ENCODE measurements at places on chromosomes 7 and 10. TPM values are rescaled to one million over a fixed set of nuclear protein-coding genes. Genes with fewer than 3 reads are reported as not detected.

The METTL27 gene
- total RNA-seq, result 0.27 TPM

The H2BK1 gene
- total RNA-seq, result not detected

The TAS2R41 gene
- not detected for total RNA-seq

The ALOX5 gene
- 4.5 TPM for total RNA-seq

GRCh38 chr10:15897287-15897686 lies 37.0 kb upstream of the MINDY3 start:
- no peak for DNase-seq

DNA sequence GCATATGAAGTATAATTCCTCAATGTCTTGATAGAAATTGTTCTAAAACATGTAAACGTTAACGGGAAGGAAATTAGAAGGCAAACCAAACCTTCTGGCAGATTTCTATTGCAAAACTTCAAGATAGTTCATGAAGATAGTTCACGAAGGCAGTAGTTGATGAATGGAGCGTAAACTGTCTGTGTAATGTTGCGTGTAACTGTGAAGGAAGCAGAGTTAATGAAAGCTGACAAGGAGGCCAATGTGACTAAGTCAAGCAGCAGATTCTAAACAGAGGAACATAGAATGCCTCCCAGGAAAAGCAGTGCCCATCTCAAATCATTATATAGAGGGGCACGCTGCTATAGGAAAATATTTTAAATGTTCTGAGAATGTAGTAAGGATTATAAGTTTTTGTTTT lies 659.7 kb upstream of the IGFBP3 start:
- no peak for DNase-seq

- DNase-seq, result no peak
Measured at GRCh38 chr10:7136016-7136415, 274.8 kb downstream of the SFMBT2 start.

Data from left ventricle myocardium superior (tissue), 1 donor.